ENCODE measurements at places on chromosomes 12 and 14.

GRCh38 chr14:22427771-22428231 is 161.2 kb downstream of the DAD1 start:
- DNase-seq = peak; percentile 57

DNA sequence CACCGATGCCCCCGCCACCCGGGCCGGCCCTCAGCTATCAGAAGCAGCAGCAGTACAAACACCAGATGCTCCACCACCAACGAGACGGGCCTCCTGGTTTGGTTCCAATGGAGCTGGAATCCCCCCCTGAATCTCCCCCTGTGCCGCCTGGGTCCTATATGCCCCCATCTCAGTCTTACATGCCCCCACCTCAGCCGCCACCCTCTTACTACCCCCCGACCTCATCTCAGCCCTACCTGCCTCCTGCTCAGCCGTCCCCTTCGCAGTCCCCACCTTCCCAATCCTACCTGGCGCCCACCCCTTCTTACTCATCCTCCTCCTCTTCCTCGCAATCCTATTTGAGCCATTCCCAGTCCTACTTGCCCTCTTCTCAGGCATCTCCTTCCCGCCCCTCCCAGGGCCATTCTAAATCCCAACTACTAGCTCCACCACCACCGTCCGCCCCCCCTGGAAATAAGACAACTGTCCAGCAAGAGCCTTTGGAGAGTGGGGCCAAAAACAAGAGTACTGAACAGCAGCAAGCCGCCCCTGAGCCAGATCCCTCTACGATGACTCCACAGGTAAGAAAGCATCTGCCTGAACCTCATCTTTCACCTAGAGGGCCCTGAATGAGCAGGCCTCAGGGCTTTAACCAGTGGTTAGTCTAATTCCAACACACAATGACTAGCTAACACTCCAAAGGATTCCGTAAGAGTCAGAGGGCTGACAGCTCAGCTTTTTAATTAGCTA is 851 bp downstream of the YLPM1 start:
- peak; percentile 17 for DNase-seq

DNA sequence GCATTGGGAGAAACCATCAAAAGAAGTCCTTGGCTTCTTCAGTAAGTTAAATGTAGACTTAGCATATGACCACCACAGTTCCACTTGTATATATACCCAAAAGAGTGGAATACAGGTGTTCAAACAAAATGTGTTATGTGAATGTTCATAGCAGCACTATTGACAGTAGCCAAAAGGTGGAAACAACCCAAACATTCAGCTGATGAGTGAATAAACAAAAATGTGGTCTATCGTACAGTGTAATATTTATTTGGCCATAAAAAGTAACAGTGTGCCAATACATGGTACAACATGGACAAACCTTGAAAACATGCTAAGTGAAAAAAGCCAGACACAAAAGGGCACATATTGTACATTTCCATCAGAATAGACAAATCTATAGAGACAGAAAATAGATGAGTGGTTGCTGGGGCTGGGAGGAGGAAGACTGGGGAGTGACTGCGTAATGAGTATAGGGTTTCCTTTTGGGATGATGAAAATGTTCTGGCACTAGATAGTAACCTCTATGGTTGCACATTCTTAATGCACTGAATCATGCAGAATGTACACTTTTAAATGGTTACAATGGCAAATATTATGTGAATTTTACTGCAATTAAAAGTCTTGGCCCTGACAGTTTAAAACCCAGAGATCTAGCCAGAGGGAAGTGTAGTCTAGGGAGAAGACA is 5.5 kb downstream of the ERP29 start:
- peak; percentile 92 for DNase-seq

- no peak for DNase-seq
Observed at GRCh38 chr12:58906917-58907316, 13.4 kb downstream of the LRIG3 start.

GRCh38 chr14:23537351-23538049 is 14.1 kb downstream of the ZFHX2 start:
- peak; percentile 30 for DNase-seq
